ENCODE measurements at places on chromosomes 1 and 21.

- no peak for DNase-seq
Measured at GRCh38 chr1:169201084-169201619, 94.7 kb downstream of the ATP1B1 start.

DNA sequence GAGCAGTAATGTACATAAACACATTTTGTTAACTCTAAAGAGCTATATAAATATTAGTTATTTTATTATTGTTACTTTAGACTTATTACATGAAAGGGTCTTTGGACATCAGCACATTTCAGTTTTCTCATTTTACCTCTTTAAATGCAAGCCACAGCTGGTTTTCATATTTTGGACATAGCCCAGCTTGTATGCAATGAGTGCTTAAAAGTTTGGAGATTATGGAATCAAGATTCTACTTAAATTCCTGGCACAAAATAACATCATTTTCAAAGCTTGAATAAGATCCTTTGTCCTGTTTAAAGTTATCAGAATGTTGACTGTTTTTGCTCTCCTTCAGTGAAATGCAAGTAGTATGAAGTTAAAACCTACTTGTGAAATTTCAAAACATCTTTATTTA is 15.5 kb upstream of the LEPR start:
- no peak for DNase-seq

GRCh38 chr1:116481934-116482333 is 88.9 kb downstream of the CD58 start:
- no peak for DNase-seq

DNA sequence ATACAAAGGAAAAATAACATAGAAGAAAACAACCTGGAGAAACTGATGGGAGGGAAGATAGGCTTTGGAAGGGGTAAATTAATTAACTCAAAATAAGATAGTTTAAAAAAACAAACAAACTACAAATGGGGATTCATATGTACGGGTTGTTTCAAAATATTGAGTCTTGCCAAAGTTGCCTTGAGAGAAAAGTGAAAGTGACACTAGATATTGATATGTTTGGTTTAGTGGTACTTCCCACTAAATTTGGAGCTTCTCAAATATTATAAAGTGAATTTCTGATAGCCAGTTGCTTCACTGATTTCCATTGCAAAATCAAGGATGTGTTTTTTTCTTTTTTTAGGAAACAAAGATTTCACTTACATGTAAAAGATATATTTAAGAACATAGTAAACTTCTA is 149.5 kb upstream of the RUNX1 start:
- no peak for DNase-seq

DNA sequence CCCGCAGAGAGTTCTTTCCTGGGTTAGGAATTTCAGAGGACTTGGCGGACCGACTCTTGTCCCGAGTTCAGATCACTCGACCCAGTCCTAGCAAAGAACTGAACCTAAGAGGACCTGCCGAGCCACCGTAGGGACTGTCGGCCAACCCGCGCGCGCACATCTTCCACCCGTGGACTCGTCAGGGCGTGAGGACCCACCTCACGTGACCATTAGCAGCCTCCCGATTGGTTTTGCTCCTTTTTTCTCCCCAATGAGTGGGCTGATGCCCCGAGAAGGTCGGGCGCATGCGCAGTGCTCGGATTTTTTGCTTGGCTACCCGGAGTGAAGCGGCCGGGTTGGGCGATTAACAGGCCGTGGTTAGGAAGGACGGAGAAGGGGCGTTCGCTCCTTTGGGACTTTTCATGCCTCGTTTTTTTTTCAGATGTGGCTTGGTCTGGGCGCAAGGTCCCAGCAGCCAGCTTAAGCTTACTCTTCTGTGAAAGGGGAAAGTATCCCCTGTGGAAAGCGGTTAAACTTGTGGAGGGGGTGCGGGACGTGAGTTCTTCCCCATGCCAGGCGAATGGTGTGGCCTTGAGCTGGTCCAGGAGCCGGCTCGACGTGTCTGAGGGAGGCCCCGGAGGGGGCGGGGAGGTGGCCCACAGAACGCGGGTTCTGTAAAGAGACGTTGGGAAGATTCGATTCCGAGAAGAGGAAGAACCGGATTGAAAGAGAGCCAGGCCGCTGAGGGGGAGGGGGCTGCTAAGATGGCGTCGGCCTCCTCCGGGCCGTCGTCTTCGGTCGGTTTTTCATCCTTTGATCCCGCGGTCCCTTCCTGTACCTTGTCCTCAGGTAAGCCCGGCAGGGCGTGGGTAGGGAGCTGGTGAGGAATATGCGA is at the start of gene PIP5K1A:
PIP5K1A (plus strand) TSS at position 299 of the 874 bp plus-strand sequence; CDS start at position 744, 445 bp downstream.
- peak; percentile 99 for DNase-seq

- DNase-seq: no peak
Measured at GRCh38 chr1:226063977-226064815, 1.7 kb downstream of the H3-3A start.

DNA sequence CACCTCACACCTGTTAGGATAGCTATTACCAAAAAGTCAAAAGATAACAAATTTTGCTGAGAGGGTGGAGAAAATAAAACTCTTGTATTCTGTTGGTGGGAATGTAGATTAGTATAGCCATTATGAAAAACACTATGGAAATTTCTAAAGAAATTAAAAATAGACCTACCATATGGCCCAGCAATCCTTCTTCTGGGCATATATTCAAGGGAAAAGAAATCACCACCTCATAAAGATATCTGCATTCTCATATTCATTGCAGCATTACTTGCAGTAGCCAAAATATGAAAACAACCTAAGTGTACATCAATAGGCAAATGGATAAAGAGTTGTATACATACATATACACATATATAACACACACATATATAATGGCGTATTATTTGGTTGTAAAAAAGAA is 791.6 kb upstream of the RGS18 start:
- no peak for DNase-seq

DNA sequence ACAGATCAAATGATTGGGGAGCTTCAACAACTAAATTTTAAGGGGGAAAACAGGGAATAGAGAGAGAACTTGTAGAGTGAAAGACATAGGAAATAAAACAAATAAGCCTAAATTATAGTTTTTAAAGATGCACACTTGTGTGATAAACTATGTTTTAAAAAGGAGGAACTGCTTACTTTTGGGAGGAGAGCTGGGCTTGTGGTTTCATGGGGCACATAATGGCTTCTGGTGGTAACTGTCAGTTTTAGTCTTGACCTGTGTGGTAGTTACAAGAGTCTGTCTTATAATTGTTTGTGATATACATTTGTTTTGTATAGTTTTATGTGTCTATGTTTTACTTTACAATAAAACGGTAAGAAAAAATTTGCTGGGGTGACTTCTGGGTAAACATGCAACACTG is 165.3 kb downstream of the COL24A1 start:
- no peak for DNase-seq

- DNase-seq: no peak
Measured at GRCh38 chr1:33703464-33703863, 160.4 kb upstream of the HMGB4 start.

DNA sequence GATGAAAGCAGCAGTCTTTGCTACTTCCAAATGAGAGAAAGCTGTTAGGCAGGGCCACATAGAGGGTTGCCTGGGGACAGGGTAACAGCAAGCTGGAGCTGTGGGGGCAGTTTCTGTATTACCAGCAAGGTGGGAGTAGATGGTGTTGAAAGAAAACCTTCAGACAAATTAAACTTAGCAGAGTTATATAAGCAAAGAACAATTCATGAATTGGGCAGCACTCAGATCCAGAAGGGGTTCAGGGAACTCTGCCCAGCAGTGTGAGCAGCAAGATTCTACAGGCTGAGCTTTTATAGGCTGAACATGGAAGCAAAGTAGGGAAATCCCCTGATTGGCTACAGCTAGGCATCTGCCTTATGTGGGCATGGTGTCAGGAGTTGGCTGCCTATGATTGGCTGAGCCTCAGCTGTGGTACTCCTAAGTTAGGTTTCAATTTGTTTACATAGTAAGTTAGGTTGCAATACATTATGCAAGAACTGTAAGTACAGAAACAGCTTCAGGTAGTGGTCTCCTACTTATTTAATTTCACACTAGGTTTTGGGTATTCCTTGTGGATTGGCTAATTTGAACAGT is 64.1 kb upstream of the TMPRSS2 start:
- DNase-seq: no peak

- DNase-seq: no peak
Measured at GRCh38 chr1:47225430-47226100, 6.5 kb downstream of the TAL1 start.

DNA sequence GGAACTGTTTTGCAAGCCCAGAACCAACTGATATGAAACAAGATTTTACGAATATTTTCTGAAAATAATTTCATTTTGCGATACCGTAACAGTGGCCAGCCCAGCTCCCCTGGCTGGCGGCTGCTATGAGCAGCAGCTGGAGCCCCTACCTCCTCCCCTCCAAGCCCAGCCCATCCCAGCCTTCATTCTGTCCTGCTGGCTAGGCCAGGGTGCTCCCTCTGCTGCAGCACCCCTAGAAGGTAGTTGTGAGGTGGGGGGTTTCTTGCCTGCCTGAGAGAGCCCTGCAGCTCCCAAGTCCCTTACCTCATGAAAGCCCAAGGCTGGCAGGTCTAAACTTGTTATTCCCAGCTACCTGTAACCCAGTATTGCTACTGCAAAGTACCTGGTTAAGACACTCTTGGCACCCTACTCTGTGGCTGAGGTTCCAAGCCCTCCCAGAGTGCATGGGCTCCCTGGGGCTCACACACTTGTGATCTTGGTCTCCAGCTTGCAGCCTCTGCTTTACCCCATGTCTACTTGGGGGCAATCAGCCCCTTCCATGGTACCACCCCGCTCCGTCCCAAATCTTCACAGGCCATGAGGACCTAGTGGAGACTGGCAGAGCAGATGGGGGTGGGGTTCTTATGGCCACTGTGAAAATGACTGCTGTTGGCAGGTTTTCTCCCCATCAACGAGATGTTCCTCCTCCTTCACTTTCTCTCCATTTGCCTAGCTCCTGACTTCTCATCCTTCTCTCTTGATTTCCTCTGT is 239.8 kb downstream of the TRABD2B start:
- DNase-seq: no peak

DNA sequence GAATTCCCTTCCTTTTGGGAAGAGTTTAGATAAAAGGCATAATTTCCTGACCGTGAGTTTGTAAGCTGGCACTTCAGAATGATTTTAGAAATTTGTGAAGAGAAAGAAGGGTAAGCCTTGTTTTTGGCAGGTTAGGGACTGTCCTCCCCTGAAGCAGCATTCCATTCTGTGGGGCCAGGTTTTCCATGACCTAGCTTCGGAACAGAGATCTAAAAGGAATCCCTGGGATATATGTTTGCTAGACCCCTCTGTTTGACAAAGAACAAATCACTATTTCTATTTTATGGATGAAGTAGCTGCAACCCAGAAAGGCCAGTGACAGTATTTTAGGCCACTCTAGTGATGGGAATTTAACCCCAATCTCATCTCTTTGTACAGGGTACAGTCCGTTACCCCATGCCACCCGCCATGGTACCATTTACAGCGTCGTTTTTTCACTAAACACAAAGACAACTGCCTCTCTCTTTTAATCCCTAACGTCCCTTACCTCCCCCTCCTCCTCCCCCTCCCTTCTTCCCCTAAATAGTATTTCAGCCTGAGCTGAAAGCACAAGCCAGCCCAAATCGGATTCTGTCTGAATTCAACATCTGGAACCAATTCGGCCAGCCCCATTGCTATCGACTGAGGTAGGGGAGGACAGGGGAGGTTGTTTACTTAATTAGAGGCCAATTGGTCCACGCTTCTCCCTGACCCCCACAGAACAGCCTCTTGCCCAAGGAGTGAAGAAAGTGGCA is 23.4 kb upstream of the IKBKE start:
- no peak for DNase-seq

- no peak for DNase-seq
Measured at GRCh38 chr1:227808566-227808965, 6.9 kb upstream of the PRSS38 start.

DNA sequence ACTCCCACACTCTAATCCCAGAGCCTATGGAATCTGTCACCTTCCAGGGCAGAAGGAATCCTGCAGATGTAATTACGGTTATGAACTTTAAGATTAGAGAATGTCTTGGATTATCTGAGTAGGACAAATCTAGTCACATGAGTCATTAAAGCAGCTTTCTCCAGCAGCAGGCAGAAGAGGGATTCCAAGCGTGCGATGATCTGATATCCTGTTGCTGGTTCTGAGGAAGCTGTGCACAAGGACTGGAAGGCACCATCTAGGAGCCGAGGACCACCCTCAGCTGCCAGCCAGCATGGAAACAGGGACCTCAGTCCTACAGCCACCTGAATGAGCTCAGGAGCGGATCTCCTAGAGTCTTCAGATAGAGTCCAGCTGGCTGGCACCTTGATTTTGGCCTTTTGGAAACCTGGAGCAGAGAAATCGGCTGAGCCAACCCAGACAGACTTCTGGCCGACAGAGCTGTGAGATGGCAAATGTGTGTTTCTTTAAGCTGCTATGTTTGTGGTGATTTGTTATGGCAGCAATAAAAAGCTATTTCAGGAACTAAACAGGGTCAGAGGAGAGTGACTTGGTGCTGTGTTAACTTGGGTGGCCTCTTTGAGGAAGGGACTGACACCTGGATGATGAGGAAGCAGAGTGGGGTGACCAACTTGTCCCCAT is 34.5 kb downstream of the LRRN2 start:
- no peak for DNase-seq

DNA sequence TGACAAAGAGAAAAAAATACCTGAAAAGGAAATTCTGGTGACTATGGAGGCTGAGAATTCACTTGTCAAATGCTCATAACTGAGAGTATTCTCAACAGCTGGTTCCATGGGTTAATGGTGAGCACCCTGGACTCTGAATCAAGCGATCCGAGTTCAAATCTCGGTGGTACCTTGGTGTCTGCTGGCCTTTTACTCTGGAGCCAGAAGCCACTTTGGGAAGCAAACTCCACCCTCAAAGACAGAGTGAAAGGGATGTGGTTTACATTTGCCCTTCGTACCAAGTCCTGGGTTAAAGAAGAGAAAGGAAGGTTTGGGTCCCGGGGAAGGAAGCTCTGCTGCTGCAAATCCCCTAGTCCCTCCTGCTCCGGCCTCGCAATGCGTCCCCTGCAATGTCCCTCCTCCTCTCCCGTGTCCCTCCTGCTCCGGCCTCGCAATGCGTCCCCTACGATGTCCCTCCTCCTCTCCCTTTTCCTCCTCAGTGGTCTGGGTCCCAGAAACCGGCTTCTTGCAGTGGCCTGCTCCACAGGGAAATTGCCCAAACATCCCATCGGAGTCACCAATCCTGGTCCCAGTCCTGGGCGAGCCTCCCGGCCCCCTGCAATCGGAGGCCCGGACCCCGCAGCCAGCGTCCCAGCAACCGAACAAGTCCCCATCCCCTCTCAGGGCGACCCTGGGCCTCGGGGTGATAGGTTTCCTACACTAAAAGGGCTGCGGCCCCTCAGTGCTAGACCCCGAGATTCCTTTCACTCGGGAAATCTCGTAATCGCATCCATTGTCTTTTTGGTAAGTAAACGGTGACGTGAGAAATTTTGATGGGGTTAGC is 129.4 kb downstream of the PPIAL4G start:
- no peak for DNase-seq

- DNase-seq: no peak
Measured at GRCh38 chr1:3292868-3293562, 161.4 kb upstream of the ARHGEF16 start.

DNA sequence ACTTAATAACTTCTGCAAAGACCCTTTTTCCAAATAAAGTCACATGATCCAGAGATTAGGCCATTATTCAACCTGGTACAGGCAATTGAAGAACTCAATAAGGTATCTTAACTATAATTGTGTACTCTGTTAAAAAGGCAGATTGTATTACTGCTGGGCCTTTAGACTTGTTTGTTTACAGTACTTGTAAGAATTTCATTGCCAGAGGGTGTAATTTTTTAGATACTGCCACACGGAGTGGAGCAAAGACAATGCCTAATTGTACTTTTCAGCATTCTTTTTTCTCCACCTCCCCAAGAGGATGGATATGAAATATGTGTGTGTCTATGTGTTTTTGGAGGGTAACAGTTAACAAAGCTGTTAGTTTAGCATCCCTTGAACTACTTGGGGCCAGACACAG is 47.5 kb downstream of the HUNK start:
- DNase-seq: no peak

- no peak for DNase-seq
Measured at GRCh38 chr1:247352175-247352574, 20.5 kb upstream of the ZNF496 start.

All from NCI-H1048 (cell line).